Psoas muscle (tissue), 8 donors: ENCODE measurements at places on chromosomes 12 and 14. TPM values are rescaled to one million over a fixed set of nuclear protein-coding genes. Genes with fewer than 3 reads are reported as not detected.

The CLEC4E gene
- total RNA-seq: 0.37 TPM

The ABCC9 gene
- total RNA-seq: 90.5 TPM

The LUM gene
- 19.7 TPM for total RNA-seq

GRCh38 chr14:31307198-31307597 is 99.6 kb upstream of the HECTD1 start:
- H3K27me3 ChIP-seq: no peaks in the 10 kb centered on the region
- no peak for DNase-seq
- no peak overlapping the region for H3K27ac ChIP-seq
- peaks cover 5% of the 10 kb centered on the region for H3K36me3 ChIP-seq
- H3K4me1 ChIP-seq: no peaks in the 10 kb centered on the region

DNA sequence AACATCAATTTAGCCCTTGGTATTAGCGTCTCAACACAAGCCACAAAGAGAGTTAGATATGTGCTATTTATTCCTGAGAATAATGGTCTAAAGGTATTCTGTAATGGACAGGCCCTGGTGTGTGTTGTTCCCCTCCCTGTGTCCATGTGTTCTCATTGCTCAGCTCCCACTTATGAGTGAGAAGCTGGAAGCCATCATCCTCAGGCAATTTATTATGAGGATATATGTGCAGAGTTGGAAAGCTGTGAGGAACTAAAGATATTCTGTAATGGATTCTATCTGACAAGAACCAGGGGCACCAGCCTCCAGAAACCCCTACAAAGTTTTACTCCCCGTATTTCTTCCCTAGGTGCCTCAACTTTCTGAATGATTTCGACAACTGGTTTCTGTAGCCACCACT is 210.8 kb downstream of the GRIN2B start:
- no peak overlapping the region for H3K4me3 ChIP-seq
- H3K27ac ChIP-seq: no peak overlapping the region
- DNase-seq: no peak
- H3K4me1 ChIP-seq: no peaks in the 10 kb centered on the region
- no peaks in the 10 kb centered on the region for H3K36me3 ChIP-seq

- no peak overlapping the region for H3K4me3 ChIP-seq
- H3K27me3 ChIP-seq: no peaks in the 10 kb centered on the region
- no peaks in the 10 kb centered on the region for H3K36me3 ChIP-seq
- peaks cover 13% of the 10 kb centered on the region for H3K4me1 ChIP-seq
- no peak overlapping the region for H3K27ac ChIP-seq
- peak; percentile 59 for DNase-seq
Measured at GRCh38 chr14:102824832-102825231, 47.6 kb downstream of the TRAF3 start.

DNA sequence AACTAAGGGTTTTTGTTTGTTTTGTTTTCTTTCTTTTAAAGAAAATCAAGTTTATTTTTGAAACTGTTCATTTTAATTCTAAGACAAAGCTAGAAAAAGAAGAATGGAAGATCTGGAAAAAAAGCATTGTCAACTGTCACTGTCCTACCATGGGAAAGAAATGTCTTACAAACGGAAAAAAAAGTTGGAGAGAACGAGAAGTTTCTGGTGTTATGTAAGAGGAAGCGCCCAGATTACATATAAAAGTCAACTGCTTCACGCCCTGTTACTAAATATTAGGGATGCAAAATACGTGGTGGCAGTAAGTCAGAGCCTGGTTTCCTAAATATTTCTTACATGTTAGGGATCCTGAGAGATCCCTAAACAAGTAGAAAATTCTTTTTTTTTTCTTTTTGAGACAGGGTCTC is 14.3 kb upstream of the FBXL14 start:
- peaks cover 10% of the 10 kb centered on the region for H3K4me1 ChIP-seq
- H3K36me3 ChIP-seq: no peaks in the 10 kb centered on the region
- H3K27ac ChIP-seq: no peak overlapping the region
- no peak overlapping the region for H3K4me3 ChIP-seq
- no peaks in the 10 kb centered on the region for H3K27me3 ChIP-seq
- no peak for DNase-seq

- no peak overlapping the region for H3K27ac ChIP-seq
- no peaks in the 10 kb centered on the region for H3K27me3 ChIP-seq
- no peaks in the 10 kb centered on the region for H3K36me3 ChIP-seq
- no peak for DNase-seq
- H3K4me1 ChIP-seq: no peaks in the 10 kb centered on the region
Measured at GRCh38 chr14:57753821-57754220, 112.1 kb downstream of the SLC35F4 start.

GRCh38 chr12:88132392-88132791 is 9.5 kb downstream of the CEP290 start:
- no peaks in the 10 kb centered on the region for H3K36me3 ChIP-seq
- H3K4me1 ChIP-seq: no peaks in the 10 kb centered on the region
- no peak overlapping the region for H3K27ac ChIP-seq
- no peak overlapping the region for H3K4me3 ChIP-seq
- no peaks in the 10 kb centered on the region for H3K27me3 ChIP-seq

GRCh38 chr12:132360906-132361777 is 31.8 kb upstream of the GALNT9 start:
- H3K27me3 ChIP-seq: peaks cover 12% of the 10 kb centered on the region
- no peak overlapping the region for H3K27ac ChIP-seq
- no peaks in the 10 kb centered on the region for H3K36me3 ChIP-seq
- no peak overlapping the region for H3K4me3 ChIP-seq

DNA sequence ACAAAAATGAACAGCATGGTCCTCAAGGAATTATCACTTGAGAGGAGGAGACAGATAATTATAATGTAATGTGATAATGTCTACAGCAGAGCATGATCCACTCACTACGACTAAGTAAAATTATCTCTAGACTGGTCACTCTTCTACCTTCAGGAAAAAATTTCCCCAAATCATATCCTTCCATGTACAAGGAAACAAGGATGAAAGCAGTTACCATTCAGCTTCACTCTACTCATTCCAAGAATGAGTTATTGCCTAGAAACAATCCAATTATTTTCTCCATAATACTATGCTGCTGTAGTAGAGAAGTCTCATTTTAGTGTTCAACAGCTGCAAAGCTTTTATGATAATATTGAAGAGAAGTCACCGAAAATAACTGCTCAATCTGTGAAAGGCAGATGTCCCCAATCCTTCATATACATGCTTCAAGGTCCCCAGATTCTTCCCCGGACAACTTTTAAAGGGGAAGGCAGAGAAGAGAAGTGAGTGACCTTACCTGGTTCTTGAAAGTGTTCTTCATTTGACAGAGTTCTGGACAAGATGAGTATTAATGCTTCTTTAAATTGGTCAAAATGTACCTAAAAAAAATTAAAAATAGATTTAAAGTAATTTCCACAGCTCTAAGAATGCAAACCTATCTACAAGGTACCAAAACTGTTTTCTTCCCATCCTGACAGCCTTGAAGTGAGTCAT is 24.6 kb downstream of the NIN start:
- peaks cover 22% of the 10 kb centered on the region for H3K4me1 ChIP-seq
- no peaks in the 10 kb centered on the region for H3K27me3 ChIP-seq
- H3K4me3 ChIP-seq: no peak overlapping the region
- peaks cover 9% of the 10 kb centered on the region for H3K36me3 ChIP-seq
- DNase-seq: no peak

DNA sequence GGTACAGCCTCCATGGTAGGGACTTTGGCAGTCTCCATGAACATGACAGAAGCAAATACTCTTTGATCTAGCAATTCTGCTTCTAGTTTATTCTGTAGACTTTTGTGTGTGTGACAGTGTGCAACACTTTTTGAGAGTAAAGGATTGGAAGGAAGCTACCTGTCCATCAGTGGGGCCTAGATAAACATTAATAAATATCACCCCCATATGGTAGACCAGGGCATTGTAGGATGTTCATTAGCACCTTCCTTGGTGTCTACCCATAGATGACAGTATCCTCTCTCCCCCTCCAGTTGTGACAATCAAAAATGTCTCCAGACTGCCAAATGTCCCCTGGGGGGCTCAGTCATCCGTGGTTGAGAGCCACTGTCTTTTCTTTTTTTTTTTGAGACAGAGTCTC is 10.8 kb downstream of the SNRNP35 start:
- peaks cover 28% of the 10 kb centered on the region for H3K4me1 ChIP-seq
- DNase-seq: no peak
- peaks cover 79% of the 10 kb centered on the region for H3K36me3 ChIP-seq
- H3K4me3 ChIP-seq: no peak overlapping the region
- no peaks in the 10 kb centered on the region for H3K27me3 ChIP-seq
- H3K27ac ChIP-seq: no peak overlapping the region

DNA sequence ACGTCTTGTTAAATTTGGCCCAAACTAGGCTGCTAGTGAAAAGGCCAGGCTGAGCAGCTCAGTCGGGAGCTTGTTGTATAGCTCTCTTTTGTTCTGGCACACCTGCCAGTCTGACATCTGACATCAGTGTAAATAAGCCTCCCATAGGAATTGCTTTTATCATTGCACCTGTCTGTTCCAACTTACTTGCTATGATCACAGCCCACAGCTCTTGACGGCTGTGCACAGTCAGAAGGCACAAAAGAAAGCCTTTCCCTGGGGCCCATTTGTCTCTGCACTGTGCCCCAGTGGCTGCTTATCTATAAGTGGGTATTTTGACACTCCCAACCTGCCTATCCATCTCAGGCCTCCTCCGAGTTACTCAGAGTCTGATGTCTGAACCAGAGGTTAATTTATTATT is 324.5 kb downstream of the NUAK1 start:
- no peak overlapping the region for H3K4me3 ChIP-seq
- peaks cover 4% of the 10 kb centered on the region for H3K4me1 ChIP-seq
- no peaks in the 10 kb centered on the region for H3K27me3 ChIP-seq
- no peaks in the 10 kb centered on the region for H3K36me3 ChIP-seq

DNA sequence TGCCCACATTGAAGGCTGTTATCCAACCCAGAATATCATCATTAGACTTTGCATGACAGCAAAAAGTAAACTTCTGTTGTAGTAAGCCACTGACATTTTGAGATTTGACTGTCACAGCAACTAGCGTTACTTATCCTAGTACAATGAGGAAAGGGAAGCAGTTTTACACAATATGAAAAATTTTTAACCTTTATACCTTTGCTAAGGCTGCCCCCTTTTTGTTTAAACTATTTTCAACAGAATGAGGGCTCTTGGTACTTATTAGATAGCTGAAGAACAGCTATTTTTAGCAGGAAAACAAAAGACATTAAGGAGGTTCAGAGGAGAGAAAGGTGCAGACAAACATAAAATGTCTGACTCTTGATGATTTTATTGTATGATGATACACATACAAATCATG is 23.4 kb upstream of the TMX1 start:
- no peak for DNase-seq
- H3K27me3 ChIP-seq: no peaks in the 10 kb centered on the region
- no peaks in the 10 kb centered on the region for H3K4me1 ChIP-seq
- no peak overlapping the region for H3K27ac ChIP-seq

GRCh38 chr12:128820723-128821432 is 2.9 kb downstream of the SLC15A4 start:
- H3K4me3 ChIP-seq: peak overlapping the region; percentile 38
- no peaks in the 10 kb centered on the region for H3K27me3 ChIP-seq

GRCh38 chr12:77746096-77746495 is 84.6 kb upstream of the NAV3 start:
- H3K4me3 ChIP-seq: no peak overlapping the region
- no peaks in the 10 kb centered on the region for H3K4me1 ChIP-seq
- H3K27me3 ChIP-seq: no peaks in the 10 kb centered on the region
- no peak overlapping the region for H3K27ac ChIP-seq
- no peaks in the 10 kb centered on the region for H3K36me3 ChIP-seq

- no peaks in the 10 kb centered on the region for H3K27me3 ChIP-seq
- DNase-seq: peak; percentile 91
- H3K27ac ChIP-seq: peak within 1 kb of the TSS; percentile 97
Measured at GRCh38 chr14:91113829-91114078, at the start of gene DGLUCY. DGLUCY (plus strand) TSS chr14:91114073; CDS start chr14:91160295, 46,222 bp downstream.

- H3K27ac ChIP-seq: no peak overlapping the region
- H3K4me3 ChIP-seq: no peak overlapping the region
- no peak for DNase-seq
Measured at GRCh38 chr14:35993684-35993960, 167.5 kb downstream of the BRMS1L start.

DNA sequence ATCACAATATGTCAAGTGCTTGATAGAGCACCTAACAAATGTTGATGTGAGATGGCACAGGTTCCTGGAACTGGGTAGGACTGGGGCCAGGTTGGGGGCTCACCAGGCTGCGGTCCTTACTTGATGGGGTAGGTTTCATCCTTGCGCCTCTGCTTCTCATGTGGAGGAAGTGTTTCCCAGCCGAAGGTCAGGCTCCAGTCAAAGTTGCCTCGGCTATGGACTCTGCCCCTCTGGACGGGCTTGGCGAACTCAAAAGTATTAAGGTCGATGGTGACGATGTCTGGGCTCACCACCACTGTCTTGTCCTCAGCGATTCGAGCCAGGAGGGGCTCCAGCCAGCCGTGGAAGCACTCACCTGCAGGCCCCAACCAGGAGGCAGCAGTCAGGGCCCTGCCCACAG is 17.5 kb upstream of the CELA1 start:
- H3K4me3 ChIP-seq: no peak overlapping the region
- H3K36me3 ChIP-seq: no peaks in the 10 kb centered on the region
- H3K27me3 ChIP-seq: no peaks in the 10 kb centered on the region
- no peak for DNase-seq
- H3K27ac ChIP-seq: no peak overlapping the region

DNA sequence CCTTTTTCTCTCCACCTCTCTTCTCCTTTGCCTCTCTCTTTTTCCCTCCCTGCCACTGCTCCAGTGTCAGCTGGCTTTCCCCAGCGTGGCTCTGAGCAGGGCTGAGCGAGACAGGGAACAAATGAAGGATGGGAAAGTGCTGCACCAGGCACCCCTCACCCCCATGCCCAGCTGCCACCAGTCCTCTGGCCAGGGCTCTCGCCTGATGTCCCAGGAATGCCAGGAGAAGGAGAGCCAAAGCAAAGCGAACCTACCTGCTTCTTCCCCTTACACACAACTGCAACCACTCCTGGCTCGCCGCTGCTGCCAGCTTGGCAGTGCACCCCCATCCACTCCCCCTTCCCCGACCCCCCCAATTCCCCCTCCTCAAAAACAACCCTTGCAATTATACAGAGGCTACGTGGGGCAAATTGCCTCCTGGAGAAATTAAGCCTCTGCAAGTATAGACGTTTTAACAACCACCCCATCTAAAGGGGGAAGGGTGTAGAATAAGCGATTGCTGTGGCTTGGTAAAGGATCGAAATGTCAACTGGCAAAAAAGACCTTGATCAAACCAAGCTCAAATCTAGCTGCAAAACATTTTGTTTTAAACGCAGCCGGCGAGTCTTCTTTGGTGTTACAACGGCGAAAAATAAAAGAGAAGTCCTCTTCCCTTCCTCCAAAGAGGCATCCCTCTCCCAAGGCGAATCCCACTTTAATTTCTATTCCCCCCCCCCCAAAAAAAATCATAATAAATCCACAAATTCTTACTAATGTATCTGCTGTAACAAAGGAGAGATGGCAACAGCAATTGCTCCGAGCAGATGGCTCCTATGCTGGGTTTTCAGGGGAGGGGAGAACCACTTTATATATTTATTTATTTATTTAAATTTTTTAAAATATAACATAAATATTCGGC is 2.9 kb downstream of the BCL11B start:
- H3K27ac ChIP-seq: no peak overlapping the region
- H3K36me3 ChIP-seq: no peaks in the 10 kb centered on the region
- H3K4me3 ChIP-seq: peak overlapping the region; percentile 38
- peaks cover 12% of the 10 kb centered on the region for H3K4me1 ChIP-seq
